ENCODE measurements at places on chromosomes 3 and 15.

DNA sequence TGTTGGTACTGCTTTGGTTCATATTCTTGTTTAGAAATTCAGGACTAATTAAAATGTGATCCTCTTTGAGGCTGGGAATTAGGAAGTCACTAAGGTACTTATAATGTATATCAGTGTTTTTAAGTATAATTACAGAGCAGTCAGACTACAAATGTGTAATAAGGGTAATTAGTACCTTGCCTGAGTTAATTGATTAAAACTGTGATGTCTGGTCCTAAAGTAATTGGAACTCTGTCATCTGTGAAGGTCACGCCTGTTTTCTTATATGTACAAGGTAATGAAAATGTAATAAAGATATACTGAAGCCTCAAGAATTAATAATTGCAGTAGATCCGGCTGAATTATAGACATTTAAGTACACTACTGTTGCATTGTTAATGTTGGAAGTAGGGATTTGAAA, 32.8 kb downstream of the RIOX2 start:
- DNase-seq = no peak

DNA sequence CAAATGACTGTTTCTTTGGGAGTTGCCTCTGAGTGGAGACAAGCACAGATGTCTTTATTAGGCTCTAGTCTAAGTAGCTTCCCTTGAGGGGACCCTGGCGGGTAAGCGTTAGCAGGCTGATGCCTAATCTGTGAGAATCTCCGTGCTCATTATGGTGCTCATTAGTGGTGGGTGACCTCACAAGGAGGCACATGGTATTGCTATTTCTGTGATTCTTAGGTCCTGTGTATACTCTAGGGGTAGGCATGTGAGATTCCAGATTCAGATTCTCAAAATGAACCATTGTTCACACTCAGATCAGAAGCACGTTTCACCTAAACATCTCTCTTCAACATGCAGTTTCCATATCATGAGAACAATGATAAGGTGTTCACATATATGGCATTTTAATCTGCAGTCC, 809.7 kb downstream of the NR2F2 start:
- DNase-seq = peak; percentile 81

GRCh38 chr15:31101262-31102038, at the start of gene TRPM1:
TRPM1 (minus strand) TSS chr15:31101725; CDS start chr15:31081355, 20,370 bp downstream.
- DNase-seq = peak; percentile 80

- no peak for DNase-seq
Measured at GRCh38 chr15:74259821-74260607, 23.9 kb downstream of the CCDC33 start.

- peak; percentile 54 for DNase-seq
Measured at GRCh38 chr3:137761563-137762503, 2.3 kb upstream of the SOX14 start.

GRCh38 chr15:41773729-41774061, 589 bp upstream of the MAPKBP1 start:
- no peak for DNase-seq

- DNase-seq = no peak
Measured at GRCh38 chr3:104206925-104207324, 1159.8 kb upstream of the ALCAM start.

DNA sequence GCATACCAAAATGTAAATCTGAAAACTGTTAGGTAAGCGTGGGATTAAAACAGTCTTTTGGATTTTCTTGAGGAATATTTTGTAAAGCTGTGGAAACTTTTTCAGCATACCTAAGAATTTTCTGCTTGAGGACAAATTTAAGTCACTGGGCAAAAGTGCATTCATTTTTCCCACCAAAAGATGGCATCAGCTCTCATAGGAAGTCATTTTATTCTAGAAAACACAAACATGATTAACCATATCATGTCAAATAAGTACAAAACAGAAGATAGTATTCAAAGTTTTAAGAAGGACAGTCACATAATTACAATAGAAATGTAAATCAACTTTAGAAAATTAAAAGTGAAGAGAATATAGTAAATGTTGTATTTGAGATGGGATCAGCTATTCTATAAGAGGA, 63.5 kb downstream of the SLC49A4 start:
- DNase-seq = peak; percentile 42

- DNase-seq = no peak
Measured at GRCh38 chr3:3804560-3804959, 5.3 kb downstream of the LRRN1 start.

DNA sequence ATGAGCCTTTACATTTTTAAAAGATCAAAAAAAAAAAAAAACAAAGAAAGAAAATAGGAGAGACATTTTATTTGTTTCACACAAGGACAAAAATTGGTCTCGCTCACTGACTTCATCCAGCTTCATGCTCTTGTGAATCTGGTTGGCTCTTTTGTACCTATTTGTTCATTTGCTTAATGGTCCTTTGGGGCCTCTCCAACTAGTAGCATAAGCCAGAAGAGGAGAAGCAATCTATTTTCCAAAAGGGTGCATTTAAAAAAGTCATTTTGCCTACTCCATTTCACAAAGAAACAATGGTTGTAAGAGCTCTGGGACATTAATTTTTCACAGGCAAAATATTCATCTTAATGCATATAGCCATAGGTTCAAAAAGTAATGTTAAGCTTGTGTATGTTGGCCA, 168.3 kb upstream of the ADAMTS9 start:
- DNase-seq = no peak

- DNase-seq = peak; percentile 79
Measured at GRCh38 chr3:53255423-53255774, 423 bp downstream of the TKT start.

GRCh38 chr3:179438841-179439240, 12.4 kb downstream of the GNB4 start:
- no peak for DNase-seq

GRCh38 chr3:50600841-50601591, 10.6 kb downstream of the CISH start:
- peak; percentile 94 for DNase-seq

DNA sequence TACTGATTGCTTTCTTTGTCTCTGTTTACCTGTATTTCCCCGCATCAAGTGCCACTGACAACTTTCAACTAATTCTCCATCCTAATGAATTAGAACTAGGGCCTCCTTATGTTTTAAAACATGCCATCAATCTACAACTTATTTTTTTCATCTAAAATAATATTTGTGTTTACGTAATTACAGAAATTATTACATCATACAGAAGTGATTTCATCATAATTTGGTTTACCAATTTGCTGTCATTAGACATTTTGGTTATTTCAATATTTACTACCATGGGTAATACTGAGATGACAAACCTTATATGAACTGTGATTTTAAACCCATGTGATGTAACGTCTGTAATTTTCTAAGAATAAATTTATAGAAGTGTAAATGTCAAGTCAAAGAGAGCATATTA, 468.0 kb upstream of the IL12A start:
- no peak for DNase-seq

DNA sequence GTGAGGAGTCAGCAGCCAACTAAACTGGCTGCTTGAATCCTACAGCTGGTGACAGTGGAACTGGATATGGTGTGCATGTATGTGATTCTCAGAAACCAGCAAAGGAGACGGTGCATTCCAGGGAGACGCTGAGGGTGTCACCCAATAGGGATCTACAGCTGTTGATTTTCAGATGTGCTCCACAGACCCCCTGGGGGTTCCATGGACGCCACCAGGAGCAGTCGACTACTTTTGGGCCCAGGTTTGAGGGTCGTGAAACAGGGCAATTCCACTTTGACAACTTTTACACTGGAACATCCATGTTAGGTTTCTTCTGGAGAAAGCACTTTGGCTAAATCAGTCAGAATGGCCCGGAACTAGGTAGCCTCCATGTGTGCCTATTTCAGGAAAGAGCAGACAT, 71.5 kb upstream of the MEX3B start:
- no peak for DNase-seq

- DNase-seq = no peak
Measured at GRCh38 chr3:184361532-184361931, at the start of the genes CLCN2 and POLR2H. CLCN2 (minus strand) TSS chr3:184361605; CDS start chr3:184361479, 126 bp downstream. POLR2H (plus strand) TSS chr3:184361710; CDS start chr3:184363493, 1,783 bp downstream.

DNA sequence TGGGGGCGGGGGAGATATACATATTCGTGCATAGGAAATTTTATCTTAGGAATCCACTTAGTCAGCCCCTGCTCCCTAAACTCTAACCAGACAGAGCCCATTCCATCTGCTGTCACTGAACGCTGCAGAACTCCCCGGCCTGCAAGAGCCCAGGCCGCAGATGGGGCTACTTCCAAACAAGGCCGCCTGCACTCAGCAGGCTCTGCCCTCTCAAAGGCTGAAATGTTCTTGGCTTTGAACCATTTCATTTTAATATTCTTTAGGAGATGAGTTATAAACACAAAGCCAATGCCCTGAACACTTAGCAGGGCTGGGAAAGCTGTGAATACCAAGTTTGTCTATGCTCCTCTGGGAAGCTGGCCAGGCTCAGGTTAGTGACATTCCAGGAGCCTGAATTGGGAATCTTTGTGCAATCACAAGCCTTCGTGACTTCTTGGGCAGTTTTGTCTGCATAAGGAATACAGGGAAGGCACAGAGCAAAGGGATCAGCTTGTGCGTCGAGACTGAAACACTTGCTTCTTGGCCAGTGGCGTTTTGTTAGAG, 65.0 kb downstream of the SYNM start:
- DNase-seq = no peak

GRCh38 chr3:177440456-177441104, 243.3 kb upstream of the TBL1XR1 start:
- DNase-seq = no peak

GRCh38 chr3:175088766-175089380, 229.7 kb downstream of the NAALADL2 start:
- peak; percentile 20 for DNase-seq

DNA sequence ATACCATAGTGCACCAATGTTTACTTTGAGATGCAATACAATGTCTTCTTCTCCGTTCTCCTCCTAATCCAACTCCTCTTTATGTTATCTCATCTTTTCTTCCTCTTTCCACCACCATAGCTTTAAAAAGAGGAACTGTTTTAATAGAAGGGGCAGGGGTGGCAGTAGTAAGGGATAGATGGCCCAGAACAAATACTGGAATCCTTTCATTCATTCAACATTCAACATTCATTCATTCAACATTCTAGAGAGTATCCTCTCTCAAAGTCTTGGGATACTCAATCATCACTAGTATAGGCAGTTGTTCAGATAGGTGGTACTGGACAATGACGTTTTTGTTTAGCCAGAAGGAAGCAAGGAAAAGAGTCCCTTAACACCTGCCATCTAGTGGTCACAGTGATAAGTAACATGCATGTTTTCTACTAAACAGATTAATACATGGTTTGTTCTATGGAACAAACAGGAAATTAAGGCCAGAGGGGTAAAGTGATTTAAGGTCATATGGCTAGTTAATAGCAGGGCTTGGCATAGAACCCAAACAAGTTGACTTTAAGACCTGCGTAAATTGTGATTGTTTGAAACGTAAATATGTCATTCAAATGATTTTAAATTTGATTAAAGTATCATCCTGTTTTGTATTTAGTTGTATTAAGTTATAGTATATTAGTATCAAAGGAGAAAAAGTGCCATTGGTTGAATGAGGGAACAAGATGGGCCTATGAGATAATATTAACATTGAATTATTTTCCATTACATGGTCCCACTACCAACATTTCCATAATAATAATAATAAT, 26.9 kb upstream of the EHHADH start:
- peak; percentile 44 for DNase-seq

DNA sequence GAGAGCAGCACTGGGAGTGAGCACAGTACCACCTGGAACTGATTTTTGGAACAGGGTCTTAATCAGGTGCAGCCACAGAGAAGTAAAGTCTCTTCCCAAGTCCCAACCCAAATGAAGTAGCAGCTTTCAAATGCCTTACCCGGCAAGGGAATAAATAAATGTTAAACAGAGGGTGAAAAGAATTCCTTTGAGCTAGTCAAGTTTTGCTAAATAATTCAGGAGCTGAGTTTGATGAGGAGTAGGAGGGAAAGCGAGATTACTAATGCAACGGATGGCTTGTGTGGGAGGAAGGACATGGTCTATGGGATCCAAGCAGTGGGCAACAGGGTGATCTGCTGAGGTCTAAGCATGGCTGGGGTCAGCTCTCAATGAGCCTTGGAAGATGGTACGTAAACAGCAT, 204.5 kb upstream of the ST8SIA2 start:
- DNase-seq = no peak

- no peak for DNase-seq
Measured at GRCh38 chr3:61200270-61200669, 51.0 kb downstream of the FHIT start.

DNA sequence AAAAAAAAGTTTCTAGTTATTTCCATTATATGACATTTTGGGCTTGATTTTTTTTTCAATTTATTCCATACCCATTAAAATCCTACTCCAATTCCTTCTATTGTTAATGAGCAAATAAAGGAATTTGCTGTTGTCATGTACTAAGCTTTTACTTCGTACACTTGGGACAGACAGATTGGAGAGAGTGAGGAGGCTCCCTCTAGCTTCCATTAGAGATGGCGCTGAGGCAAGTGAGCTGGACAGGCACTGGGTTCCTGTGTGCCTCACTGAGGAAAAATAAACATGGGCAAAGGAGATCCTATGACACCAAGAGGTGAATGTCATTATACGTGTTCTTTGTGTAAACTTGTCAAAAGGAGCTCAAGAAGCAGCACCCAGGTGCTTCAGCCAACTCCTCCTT, 441.1 kb upstream of the MDFIC2 start:
- DNase-seq = no peak

DNA sequence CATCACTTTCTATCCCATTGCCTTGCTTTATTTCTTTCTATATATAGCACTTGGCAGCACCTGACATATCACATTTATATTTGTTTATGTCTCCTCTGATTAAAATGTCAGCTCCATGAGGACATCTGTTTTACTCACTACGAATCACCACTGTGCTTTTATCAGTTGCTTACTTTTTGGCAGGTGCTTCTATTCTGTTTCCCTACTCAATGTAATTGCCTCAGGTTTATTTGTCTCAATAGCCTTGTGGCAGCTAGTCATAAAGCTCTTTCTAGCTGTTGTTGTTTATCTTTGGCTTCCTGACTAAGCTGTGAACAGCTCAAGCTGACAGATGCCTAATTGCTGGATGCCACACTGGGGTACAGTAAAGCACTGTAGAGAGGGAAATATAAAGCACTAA, 85.5 kb downstream of the VPS13C start:
- DNase-seq = no peak

DNA sequence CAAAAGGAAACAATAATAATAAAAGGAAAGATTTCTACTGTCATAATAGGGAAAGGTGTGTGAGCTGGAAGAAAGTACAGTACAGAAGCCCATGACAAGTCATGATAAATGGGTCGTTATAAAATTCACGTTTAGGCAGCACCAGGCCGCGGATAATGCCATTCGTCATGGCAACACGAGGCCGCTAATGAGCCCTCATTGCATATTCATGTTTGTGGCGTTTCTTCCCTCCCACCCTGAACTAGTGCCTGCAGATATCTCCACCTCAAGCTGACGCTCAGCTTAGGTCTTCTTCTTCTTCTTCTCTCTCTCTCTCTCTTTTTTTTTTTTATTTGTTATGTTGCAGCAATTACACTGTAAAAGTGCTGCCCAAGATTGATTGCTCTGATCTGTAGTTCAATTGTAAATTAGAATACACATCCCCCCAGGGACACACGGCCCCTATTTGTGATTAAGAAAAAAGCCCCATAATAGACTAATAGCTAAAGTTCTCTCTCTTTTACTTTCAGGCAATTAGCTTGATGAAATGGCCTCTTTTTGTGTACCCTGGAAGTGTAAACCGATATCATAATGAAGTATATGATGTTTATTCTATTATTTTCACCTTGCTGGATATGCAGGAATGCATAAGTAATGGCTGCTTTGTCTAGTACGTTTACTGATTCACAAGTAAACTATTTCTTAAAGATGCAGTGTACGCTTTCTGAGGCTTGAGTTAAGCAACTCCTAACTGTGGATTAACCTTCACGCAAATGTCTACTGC, 61.9 kb upstream of the NR2F2 start:
- DNase-seq = no peak
